ENCODE measurements at places on chromosomes 7 and 10.

DNA sequence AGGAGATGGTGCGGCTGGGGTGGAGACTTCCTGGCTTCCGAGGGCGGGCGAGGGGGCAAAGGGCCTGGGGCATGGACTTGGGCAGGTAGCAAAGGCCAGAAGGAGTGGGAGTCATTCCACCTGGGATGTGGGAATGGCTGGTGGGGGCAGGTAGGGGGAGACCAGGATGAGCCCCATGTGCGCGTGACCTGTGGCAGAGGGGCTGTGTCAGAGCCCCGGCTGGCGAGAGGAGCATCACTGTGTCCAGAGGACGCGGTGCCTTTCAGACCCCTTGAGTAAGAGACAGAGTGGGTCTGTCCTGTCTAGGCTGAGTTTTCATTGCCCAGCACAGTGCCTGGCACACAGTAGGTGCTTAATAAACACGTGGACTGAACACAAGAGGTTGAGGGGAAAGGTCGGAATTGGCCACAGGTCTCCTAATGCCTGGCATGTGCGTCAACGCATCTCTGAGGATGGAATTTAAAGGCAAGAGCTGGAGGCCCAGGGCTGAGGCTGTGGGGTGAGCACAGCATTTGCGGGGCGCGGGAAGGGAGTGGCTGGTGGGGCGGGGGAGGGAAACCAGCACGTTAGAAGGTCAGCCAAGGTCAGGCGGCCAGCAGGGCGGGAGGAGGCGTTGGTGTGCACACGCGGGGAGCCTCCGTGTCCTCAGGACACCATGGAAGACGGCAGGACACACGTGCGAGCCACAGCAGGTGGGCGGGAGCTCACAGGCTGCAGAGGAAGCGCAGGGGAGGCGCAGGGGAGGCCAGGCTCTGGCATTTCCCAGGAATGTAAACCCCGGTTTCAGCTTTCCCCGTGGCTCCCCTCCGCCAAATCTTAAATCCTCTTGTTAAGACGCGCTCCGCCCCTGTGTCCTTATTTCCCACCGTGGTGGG lies 51.8 kb downstream of the CUX1 start:
- no peak for DNase-seq

DNA sequence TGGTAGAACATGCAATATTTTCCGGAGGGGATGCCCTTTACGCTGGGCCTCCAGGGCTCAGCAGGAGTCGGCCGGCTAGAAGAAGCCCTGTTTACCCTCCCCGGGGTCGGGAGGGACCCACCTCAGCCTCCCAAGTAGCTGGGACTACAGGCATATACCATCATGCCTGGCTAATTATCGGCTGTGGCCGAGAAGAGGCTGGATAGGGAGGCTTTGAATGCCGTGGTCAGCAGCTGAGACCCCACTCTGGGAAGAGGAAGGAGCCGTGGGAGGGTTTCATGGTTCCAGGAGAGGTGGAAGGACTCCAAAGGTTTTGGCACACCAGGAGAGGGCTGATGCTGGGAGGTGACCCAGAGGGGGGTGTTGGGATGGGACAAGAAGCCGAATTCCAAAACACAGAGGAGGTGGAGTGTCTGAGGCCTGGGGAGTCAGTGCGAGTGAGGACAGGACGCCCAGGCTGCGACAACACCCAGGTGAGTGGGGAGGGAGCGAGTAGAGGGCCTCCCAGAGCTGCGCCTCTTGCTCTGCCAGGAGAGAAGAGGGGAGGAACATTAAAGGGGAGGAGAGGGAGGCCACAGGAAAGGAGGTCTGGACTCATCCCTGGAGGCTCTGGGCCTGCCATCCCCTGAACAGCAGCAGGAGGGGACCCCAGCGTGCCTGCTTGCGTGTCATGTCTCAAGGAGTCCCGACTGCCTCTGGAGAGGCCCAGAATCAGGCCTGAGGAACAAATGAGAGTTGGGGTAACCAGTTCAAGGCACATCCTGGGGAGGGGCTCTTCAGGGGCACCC lies 19.6 kb downstream of the GRID2IP start:
- no peak for DNase-seq

GRCh38 chr10:42850931-42851330 lies 68.3 kb downstream of the BMS1 start:
- peak; percentile 77 for DNase-seq

DNA sequence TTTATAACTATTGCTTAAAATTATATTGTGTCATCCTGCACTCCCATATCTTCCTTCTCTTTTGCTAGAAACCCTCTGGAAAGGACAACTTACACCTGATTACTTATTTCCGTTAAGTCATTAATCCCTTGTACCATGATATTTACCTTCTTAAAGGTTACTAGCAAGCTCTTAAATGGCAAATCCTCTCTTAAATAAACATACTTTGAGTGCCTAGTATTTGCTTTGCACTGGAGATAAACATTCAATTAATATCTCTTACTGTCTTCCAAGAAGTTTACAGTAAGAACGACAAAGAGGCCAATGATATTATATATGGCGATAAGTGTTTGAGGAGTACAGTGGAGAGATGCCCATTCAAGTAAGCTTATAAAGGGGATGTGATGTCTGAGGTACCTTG lies 278.3 kb downstream of the HGF start:
- DNase-seq = no peak

DNA sequence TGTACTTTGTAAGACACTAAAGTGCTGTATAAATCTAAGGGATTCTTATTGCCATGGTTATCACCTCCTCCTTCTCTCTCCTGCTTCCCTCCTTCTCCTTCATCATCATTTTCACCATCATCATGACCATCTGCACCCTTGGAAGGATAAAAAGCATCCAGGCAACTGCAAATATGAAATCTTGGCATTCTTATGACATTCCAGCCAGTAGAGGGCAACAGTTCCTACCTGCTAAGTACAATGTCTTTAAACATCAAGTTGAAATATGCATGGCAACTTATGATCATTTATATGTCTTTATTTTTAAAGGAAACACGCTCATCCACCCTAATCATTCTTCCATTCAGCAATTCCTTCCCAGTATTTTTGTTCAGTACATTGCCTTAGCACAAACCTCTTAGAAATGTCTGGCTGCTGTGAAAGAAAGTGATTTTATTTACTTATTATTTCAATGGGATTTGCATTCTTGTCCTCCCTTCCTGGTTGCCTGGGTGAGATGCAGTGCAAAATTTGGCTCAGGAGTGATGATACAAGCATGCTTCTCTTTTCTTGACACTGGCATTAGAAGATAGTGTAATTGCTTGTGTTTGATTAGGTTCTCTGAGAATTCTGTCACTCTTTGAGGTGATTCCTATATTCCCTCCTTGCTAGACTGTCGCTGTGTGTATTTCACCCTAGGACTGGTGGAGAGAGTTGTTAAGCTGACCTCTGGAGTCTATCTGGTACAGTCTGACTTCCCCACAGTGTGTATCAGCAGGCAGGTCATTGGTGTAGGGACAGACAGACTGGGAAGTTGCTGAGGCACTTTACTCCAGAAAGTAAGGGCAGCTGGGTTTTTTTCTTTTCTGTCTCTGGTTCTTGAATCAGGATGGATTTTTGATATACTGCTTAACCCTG lies 188.5 kb upstream of the BMPER start:
- DNase-seq = peak; percentile 65

DNA sequence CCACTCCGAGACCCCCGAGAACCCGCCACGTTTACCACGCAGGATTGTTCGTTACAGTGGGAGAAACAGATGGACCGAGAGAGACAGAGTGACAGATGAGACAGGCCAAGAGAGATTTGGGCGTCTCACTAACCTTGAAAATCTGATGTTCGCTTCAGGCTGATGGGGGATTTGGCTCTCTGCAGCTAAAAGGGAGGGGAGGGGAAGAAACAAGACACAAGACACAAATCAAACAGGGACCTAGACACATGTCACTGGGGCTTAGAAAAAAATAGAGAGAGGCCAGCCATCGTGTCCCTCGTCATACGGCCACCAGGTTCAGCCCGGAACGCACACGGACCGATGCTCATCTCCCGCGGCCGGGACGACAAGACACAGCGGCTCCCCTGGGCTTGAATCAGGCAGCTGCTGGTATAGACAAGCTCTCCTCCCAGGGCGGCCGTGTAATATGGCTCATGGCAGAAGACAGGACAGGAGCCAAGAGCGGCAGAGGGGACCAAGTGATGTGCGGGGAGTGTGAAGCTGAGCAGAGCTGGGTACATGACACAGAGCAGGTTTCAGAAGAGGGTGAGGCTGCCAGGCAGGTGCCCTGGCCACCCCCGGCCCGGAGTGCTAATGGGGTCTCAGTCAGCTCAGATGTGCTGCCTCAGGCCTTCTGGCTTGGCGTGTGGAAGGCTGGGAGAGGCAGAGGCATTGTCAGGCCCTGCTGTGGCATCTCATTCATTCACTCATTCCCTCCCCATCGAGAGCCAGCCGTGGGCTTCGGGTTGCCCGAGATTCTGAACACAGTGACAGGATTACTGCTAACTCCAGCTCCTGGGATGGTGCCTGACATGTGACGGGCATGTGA lies 88.5 kb upstream of the GNA12 start:
- no peak for DNase-seq

- no peak for DNase-seq
Measured at GRCh38 chr7:75977743-75978142, 16.7 kb downstream of the TMEM120A start.

DNA sequence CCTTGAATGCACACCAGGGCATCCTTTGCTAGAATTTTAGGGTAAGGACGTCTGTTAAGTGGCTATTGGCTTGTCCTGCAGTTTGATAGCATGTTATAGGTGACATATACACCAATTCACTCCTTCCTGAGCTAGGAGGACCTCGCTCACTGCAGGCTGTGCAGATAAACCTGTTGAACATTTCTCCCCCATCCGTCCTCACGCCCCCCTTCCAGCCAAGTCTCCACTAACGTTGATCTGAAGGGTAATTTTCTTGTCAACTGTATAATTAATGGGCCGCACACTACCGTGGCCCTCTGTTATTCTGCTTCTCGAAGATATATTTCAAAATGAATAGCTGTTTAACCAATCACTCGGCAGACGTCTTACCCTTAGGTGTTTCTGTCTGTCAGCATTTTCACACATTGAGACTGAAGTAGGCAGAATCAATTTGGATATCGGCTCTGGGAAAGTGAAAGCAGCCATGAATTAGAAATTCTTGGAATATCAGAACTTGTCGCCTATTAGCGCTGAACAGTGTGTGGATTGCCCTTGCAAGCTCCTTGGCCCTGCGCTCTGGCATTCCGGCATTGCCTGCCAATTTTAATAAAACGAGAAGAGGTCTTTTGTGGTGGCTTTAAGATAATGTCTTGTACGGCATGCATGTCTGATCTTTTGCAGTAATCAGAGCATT lies 905.3 kb downstream of the TYW1 start:
- DNase-seq = no peak

DNA sequence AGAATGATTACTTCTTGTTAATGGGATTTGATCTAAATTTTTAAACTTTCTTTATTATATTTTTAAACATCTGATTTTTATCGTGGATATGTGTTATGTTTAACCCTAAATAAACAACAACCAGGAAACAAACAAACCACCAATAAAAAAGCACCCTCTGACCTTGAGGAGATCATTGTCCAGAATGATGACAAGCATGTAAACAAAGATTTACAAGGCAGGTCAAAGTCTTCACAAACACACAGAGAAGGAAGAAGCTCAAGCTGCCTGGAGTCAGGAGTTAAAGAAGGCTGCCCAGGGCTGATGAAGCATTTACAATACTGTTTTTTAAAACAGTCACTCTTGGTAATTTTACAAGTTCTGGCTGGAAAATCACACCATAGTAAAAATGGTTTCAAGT lies 31.0 kb upstream of the EGFR start:
- DNase-seq = no peak

DNA sequence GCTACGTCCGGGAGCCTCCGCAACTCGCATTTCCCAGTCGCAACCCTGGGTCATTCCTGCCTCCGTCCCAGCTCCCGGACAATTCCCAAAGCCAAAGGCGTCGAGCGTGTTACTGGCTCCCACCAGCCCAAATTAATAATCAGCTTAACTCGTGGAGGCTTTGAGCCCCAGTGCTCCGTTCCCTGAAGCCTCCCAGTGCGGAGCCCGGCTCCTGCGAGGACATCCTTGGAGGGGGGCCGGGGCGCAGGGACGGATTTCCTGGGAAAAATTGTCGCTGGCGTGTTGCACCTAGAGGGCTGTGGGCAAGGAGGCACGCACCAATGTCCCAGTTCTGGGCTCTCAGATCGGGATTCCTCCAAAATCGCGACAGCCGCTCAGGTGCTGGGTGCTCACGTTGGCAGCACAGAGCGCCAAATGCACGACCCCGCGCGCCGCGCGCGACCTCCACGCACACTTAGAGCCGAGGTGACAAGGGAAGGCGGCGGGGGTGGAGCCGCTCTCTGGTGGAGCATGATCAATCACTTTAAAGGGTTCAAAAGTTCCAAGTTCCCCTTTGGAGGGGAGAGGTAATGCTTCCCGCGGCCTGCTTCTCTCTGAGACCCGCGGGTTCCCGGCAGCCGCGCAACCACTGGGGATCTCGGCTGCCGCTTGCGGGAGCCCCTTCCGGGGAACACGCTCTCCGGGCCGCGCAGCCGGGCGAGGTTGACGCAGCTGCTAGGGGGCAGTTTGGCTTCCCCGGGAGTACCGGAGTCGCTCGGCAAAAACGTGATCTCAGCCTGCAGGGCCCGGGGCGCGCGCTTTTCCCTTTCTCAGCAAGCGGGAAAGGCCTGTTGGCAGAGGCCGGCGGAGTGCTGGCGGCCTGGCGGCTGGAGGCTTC lies 25.5 kb downstream of the SKIDA1 start:
- no peak for DNase-seq

DNA sequence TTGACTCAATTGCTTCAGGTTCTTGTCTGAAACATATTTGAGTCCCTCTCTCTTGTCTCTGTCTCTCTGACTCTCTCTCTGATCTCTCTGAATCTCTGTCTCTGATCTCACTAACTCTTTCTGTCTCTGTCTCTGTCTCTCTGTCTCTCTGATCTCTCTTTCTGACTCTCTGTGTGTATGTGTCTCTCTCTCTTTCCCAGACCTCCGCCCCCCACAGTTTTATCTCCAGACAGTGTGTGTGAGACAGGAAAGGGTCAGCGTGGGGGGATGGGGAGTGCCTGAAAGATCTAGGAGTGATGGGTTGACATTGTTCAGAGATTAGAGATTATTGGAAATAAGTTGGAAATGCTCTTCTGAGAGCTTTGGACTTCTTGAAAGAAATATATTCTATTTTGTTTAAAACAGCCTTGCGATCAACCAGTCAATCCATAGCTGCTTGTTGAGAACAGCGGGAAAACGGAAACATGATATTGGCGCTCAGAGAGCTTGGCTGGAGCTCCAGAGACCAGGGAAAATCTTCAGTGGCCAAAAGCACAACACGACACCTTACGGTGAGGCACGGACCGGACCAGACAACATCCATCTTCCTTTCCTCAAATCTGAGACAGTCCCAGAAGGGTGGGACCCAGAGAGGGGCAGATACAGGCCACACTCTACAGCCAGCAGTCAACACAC lies 35.5 kb downstream of the CALML3 start:
- no peak for DNase-seq

DNA sequence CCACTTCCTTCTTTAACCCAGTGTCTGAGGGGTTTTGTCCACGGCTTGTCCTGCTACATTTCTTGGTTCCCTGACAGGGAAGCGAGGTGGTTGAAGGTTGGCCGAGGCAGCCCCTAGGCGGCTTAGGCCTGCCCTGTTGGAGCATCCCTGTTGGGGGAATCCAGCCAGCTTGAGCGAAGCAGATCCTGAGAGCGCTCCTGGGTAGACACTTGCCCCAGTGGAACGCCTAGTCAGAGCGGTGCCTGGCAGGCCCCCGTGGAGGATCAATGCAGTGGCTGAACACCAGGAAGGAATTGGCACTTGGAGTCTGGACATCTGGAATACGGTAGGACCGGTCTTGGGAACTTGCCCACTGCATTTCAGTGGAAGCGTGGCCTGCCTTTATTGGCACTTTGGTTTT lies 32.7 kb upstream of the NRF1 start:
- DNase-seq = no peak

Measured in EL (cell line).